ENCODE measurements at places on chromosomes 1 and 21. TPM values are rescaled to one million over a fixed set of nuclear protein-coding genes. Genes with fewer than 3 reads are reported as not detected.

DNA sequence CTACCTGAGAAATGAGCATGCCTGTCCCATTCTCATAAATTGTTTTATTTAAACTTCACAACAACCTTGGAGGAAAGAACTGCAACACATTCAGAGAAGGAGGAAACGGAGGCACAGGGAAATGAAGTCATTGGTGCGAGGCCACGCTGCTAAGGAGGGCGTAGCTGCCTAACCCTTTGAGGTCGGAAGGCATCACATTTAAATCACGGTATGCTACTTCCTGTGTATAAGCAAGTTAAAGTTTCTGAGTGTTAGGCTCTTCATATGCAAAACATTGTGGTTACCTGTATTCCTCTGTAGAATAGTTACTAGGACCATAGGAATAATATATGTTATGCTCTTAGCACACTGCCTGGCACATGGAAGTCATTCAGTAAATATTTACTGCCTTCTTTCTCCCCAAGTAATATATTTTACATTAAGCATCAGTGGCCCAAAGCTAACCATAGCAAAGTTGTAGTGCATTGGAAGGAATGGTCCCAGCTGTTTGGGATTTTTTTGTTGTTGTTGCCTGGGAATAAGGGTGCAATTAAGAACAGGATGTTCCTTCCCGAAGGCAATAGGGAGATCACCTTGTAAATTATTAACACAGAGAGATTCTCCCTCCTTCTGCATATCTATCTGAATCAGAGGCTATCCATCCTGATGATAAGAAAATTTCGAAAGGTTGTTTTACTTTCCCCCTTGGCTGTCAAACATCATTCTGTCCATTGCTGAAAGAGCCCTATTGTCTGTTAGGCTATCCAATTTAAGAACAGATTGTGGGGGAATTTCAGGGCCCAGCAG lies 192.2 kb upstream of the C8B start:
- DNase-seq: no peak
- H3K27ac ChIP-seq: no peak overlapping the region
- H3K4me3 ChIP-seq: no peak overlapping the region

DNA sequence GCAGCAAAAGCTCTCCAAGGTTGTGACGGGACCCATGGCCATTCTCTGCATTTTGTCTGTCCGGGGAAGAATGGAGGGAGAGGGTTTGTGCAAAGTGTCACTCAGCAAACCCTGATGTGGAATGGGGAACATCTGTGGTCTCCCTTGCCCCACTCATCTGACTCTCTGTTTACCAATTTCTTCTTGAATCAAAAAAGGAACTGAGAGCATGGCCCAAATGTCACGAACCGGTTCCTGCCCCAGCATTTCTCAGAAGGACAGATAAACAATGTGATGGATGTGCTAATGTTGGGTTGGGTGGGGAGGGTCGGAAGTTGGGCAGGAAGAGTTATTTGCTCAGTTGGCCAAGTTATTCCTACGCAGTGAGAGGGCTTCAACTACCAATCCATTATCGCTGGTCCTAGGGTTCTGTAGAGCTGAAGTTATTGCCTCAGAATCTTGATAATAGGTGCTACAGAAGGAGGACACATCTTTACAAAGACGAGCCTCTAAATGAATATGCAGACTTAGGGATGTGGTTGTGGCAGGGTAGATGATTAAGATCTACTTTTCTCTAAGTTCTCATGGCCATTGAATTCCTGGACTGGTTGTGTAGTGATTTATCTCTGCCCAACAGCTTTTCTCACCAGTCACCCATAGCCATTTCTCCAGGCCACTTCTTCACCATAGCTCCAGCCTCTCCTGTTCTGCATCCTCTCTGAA lies 9.6 kb upstream of the DUSP12 start:
- H3K27ac ChIP-seq: peak overlapping the region; percentile 60
- no peaks in the 10 kb centered on the region for H3K36me3 ChIP-seq
- no peak overlapping the region for H3K4me3 ChIP-seq
- DNase-seq: peak; percentile 30
- peaks cover 29% of the 10 kb centered on the region for H3K27me3 ChIP-seq

GRCh38 chr1:220511179-220511578 lies 16.8 kb upstream of the MARK1 start:
- H3K36me3 ChIP-seq: no peaks in the 10 kb centered on the region
- H3K27ac ChIP-seq: no peak overlapping the region
- no peak overlapping the region for H3K4me3 ChIP-seq
- H3K27me3 ChIP-seq: no peaks in the 10 kb centered on the region
- DNase-seq: no peak

DNA sequence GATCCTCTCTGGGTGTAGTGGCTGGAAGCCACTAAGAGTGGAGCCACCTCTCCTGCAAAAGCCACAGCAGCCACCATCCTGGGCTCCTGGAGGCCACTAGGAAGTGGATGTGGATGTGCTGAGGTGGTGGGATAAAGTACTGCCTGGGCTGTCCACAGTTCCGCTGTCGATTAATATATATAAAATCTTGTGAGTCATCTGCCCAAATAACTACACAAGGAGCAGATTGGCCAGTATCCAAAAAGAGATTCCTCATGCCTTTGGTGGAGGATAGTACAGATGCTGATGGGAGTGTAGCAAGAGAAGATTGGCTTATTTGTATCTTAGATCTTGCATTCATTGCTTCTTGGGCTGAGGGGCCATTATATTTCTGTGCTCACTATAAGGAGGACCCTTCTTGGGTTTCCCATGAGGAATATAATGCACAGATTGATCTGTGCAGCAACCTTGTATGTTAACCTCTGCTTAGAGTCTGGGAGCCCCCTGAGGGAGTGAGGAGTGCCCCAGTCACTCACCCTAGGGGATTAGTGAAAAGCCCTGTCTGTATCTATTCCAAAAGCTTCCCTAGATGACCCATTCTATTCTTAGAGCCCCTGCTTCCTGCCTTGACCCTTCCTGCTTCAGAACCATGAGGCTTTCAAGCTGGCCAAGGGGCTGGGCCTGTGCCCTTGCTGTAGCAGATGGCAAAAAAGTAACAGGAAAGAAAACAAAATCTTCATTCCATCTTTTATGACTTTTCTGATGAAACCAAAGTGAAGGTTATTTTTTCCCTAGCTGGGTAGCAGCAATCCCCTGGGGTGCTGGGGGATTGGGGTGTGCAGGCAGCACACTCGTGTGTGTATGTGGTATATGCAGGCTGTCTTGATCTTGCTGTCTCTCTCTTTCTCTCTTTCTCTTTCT lies 31.7 kb downstream of the RCSD1 start:
- peak overlapping the region; percentile 57 for H3K27ac ChIP-seq
- no peaks in the 10 kb centered on the region for H3K27me3 ChIP-seq

DNA sequence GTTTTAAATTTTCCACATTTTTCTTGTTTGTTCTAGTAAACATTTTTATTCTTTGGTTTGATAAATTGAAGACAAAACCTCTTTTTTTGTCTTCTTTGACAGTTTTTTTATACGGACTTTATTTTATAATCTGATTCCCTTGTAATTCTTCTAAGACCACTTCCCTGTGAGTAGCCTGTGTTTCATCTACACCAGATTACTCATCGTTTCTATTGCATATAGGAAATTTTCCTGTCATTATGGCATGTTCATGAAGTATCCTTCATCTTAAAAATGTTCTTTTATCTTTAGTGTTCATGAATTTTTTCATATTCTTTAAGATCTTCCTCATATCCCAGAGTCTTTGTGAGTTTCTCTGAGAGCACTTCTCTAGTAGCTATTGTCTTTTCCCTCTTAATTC lies 109.8 kb downstream of the USP25 start:
- H3K27ac ChIP-seq: no peak overlapping the region
- H3K4me1 ChIP-seq: peaks cover 3% of the 10 kb centered on the region
- no peak overlapping the region for H3K4me3 ChIP-seq

DNA sequence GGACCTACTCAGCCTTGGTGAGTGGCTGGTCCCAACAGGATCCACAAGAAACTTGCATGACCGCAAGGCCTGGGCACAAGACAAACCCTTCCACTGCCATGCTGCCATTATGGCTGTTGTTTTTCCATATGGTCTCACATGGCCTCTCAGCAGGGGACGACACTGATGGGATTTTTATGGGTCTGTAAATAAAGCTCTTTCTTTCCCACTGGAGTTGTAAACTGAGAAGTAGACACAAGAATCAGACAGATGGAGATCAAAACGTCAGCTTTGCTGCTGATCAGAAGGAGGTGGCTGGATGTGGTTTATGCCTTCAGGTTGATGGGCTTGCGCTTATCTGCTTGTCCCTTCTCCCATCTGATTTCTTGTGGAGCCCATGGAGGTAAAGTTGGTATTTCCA lies 138.1 kb upstream of the KCNJ6 start:
- H3K4me1 ChIP-seq: no peaks in the 10 kb centered on the region
- H3K4me3 ChIP-seq: no peak overlapping the region
- H3K36me3 ChIP-seq: no peaks in the 10 kb centered on the region
- H3K27me3 ChIP-seq: no peaks in the 10 kb centered on the region
- DNase-seq: no peak
- no peak overlapping the region for H3K27ac ChIP-seq

The C8A gene
- not detected for total RNA-seq

The NEXN gene
- 12.6 TPM for total RNA-seq
